ENCODE measurements at places on chromosomes 11 and 22. TPM values are rescaled to one million over a fixed set of nuclear protein-coding genes. Genes with fewer than 3 reads are reported as not detected.

The SBF1 gene
- total RNA-seq, result 79.1 TPM

The FAM227A gene
- total RNA-seq, result 1.6 TPM

The PDXP gene
- total RNA-seq, result 3.6 TPM

The DNAJB7 gene
- not detected for total RNA-seq

The P4HA3 gene
- total RNA-seq, result 35.9 TPM

The NAV2 gene
- 4.1 TPM for total RNA-seq

The POTEH gene
- total RNA-seq, result not detected

The TPH1 gene
- 0.09 TPM for total RNA-seq

The KCNQ1 gene
- total RNA-seq, result not detected

The OR6A2 gene
- total RNA-seq, result 0.14 TPM

The RAPSN gene
- 0.18 TPM for total RNA-seq

The OR5B21 gene
- total RNA-seq, result 0.14 TPM

The GNG3 gene
- total RNA-seq, result not detected

The OR52I1 gene
- not detected for total RNA-seq

The MMP8 gene
- total RNA-seq, result under 0.01 TPM

The SLC5A1 gene
- not detected for total RNA-seq

The OR52N4 gene
- not detected for total RNA-seq

The SCUBE2 gene
- total RNA-seq, result 4.4 TPM

The NCF4 gene
- total RNA-seq, result not detected

The RBMXL2 gene
- total RNA-seq, result not detected

The MS4A15 gene
- total RNA-seq, result not detected

The LMNTD2 gene
- total RNA-seq, result 0.28 TPM

The DCDC1 gene
- total RNA-seq, result 0.09 TPM

The CHADL gene
- 1.8 TPM for total RNA-seq

The CCDC89 gene
- 3.3 TPM for total RNA-seq

Measured in smooth muscle cell of bladder (primary cell).